ENCODE measurements at places on chromosomes 11 and 22. TPM values are rescaled to one million over a fixed set of nuclear protein-coding genes. Genes with fewer than 3 reads are reported as not detected.

The TYR gene
- not detected for total RNA-seq

The CARD16 gene
- total RNA-seq, result not detected

The AMPD3 gene
- 0.98 TPM for total RNA-seq

The TRIM51 gene
- total RNA-seq, result not detected

The HIPK3 gene
- total RNA-seq, result 133 TPM

The RTN4RL2 gene
- 1.2 TPM for total RNA-seq

The GLYATL1 gene
- total RNA-seq, result 0.49 TPM

The CHRM1 gene
- 8.9 TPM for total RNA-seq

The HSPB2 gene
- total RNA-seq, result 0.25 TPM
